ENCODE measurements at places on chromosomes 5 and 9. TPM values are rescaled to one million over a fixed set of nuclear protein-coding genes. Genes with fewer than 3 reads are reported as not detected.

The FUT7 gene
- total RNA-seq: not detected

The LECT2 gene
- not detected for total RNA-seq

The FOXD4L6 gene
- total RNA-seq: 0.30 TPM

The DYNC2I2 gene
- 73.2 TPM for total RNA-seq

The MRPL41 gene
- 115 TPM for total RNA-seq

The DRD1 gene
- not detected for total RNA-seq

The NR5A1 gene
- total RNA-seq: not detected

The PCDHGA3 gene
- total RNA-seq: not detected

DNA sequence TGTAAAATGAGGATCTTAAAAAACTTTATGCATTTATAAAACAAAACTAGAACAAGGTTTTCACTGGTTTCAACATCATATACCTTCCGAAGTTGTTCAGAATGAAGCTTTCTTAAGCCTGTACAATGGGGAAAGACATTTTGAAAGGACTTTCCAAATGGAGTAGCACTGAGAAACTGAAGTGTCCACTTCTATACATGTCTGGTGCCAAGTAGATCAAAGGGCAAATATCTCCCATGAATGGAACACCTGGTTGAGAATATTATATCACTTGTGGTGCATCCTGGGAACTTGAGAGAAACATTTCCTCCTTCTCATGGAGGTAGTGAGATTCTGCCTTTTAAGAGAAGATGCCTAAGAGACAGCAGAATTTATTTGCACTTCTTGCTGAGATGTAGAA lies 182.1 kb upstream of the ACTBL2 start:
- H3K4me1 ChIP-seq: no peaks in the 10 kb centered on the region
- no peak overlapping the region for H3K27ac ChIP-seq
- no peaks in the 10 kb centered on the region for H3K36me3 ChIP-seq
- DNase-seq: no peak
- no peak overlapping the region for H3K4me3 ChIP-seq

- no peaks in the 10 kb centered on the region for H3K36me3 ChIP-seq
- peaks cover 9% of the 10 kb centered on the region for H3K4me1 ChIP-seq
- DNase-seq: no peak
- no peaks in the 10 kb centered on the region for H3K27me3 ChIP-seq
Observed at GRCh38 chr5:124906339-124907097, 160.1 kb upstream of the ZNF608 start.

- no peak overlapping the region for H3K27ac ChIP-seq
- DNase-seq: no peak
- no peaks in the 10 kb centered on the region for H3K27me3 ChIP-seq
- no peaks in the 10 kb centered on the region for H3K36me3 ChIP-seq
- no peaks in the 10 kb centered on the region for H3K4me1 ChIP-seq
Observed at GRCh38 chr5:159667286-159667685, 249.0 kb upstream of the ADRA1B start.

DNA sequence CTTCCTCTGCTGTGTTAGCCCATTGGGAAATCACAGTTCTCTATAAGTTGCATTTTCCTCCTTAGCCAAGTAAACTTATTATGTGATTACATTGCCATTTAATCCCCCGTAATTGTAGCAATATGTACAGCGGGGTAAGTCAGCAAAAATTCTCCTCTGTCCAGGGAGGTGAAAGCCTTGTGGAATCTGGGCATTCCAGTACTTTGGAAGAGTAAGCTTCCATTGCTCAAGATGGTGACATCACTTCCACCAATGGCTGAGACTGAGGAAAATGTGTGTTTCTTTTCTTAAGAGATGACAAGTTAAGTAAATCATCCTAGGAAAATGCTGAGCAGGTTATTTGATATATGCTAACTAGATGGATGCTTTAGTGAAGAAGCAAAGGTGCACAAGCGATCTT lies 436.7 kb downstream of the CETN3 start:
- H3K36me3 ChIP-seq: no peaks in the 10 kb centered on the region
- no peak overlapping the region for H3K4me3 ChIP-seq
- H3K4me1 ChIP-seq: no peaks in the 10 kb centered on the region
- H3K27ac ChIP-seq: no peak overlapping the region
